Heart left ventricle (tissue), 16 donors: ENCODE measurements at places on chromosomes 6 and 20.

GRCh38 chr6:156593127-156593526 lies 184.1 kb upstream of the ARID1B start:
- H3K27ac ChIP-seq, result no peak overlapping the region
- no peaks in the 10 kb centered on the region for H3K27me3 ChIP-seq
- no peak overlapping the region for H3K4me3 ChIP-seq
- H3K4me1 ChIP-seq, result no peaks in the 10 kb centered on the region
- no peak for DNase-seq

- no peaks in the 10 kb centered on the region for H3K27me3 ChIP-seq
- H3K4me3 ChIP-seq, result no peak overlapping the region
- H3K27ac ChIP-seq, result no peak overlapping the region
- no peaks in the 10 kb centered on the region for H3K4me1 ChIP-seq
Measured at GRCh38 chr20:43975096-43975768, 60.6 kb downstream of the TOX2 start.

DNA sequence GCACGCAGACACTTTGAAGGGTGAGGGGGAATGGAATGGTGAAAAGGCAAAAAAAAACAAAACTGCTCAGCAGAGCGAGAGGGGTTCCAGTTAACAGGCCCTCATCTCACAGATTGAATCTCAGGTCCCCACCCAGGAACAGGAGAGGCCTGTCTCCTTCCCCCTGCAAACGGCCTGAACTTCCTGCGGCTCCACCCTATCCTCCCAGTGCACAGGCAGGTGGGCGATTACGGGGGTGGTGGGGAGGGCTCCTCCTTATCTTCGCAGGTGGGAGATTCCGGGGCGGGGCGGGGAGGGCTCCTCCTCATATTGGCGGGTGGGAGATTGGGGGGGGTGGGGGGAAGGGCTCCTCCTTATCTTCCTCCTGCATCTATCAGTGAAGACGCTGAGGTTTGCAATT lies 129.0 kb downstream of the SOX4 start:
- no peaks in the 10 kb centered on the region for H3K36me3 ChIP-seq
- H3K27ac ChIP-seq, result no peak overlapping the region
- no peak overlapping the region for H3K4me3 ChIP-seq
- H3K4me1 ChIP-seq, result no peaks in the 10 kb centered on the region
- no peak for DNase-seq

DNA sequence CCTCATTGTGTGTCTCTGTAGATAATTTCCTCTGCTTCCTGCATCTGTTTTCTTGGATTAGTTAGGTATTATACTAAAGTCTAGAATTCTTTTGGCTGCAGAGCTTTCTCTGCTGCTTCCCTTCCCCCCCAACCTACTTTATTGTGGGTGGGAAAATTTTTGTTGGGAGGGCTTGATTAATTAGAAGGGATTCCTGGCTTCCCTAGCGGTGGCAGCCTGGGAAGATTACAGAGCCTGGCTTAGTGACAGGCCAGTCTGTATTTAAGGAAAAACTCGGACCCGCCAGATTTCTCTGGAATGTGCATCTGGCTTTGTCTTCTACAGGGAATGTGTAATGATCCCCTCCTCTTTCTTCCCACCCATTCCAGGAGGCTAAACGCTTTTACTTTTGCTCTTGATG lies 31.2 kb downstream of the SLX4IP start:
- peak overlapping the region; percentile 45 for H3K27ac ChIP-seq
- no peaks in the 10 kb centered on the region for H3K27me3 ChIP-seq
- peak; percentile 52 for DNase-seq
- peaks cover 42% of the 10 kb centered on the region for H3K4me1 ChIP-seq

GRCh38 chr6:159815410-159815809 lies 15.3 kb downstream of the PNLDC1 start:
- no peak overlapping the region for H3K27ac ChIP-seq
- H3K4me1 ChIP-seq, result no peaks in the 10 kb centered on the region
- no peaks in the 10 kb centered on the region for H3K27me3 ChIP-seq
- no peaks in the 10 kb centered on the region for H3K36me3 ChIP-seq
- no peak for DNase-seq

DNA sequence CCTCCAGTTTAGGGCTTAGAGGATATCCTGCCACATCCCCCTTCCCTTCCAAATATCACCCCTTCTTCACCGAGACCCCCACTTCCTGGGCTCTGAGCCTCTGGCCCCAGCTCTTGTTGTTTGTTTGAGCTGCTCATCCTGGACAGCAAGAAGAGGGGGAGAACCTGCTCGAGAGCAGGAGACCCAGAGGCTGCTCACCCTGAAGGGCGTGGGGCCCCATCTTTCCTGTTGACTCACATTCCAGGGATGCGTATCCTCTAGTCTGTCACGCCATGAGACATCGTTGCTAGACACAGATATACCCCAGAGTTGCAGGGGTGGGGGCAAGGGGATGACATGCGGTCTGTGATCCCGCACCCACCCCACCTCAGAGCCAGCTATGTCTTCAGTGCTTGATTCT lies 5.7 kb upstream of the TNXB start:
- peak overlapping the region; percentile 95 for H3K27ac ChIP-seq
- DNase-seq, result no peak
- H3K27me3 ChIP-seq, result no peaks in the 10 kb centered on the region
- H3K4me1 ChIP-seq, result peaks cover 66% of the 10 kb centered on the region
- no peak overlapping the region for H3K4me3 ChIP-seq
- H3K36me3 ChIP-seq, result peaks cover 5% of the 10 kb centered on the region

- H3K4me1 ChIP-seq, result no peaks in the 10 kb centered on the region
- no peak overlapping the region for H3K4me3 ChIP-seq
- no peak overlapping the region for H3K27ac ChIP-seq
- H3K36me3 ChIP-seq, result no peaks in the 10 kb centered on the region
- DNase-seq, result no peak
- no peaks in the 10 kb centered on the region for H3K27me3 ChIP-seq
Measured at GRCh38 chr6:24953726-24954125, 18.0 kb upstream of the RIPOR2 start.

- no peaks in the 10 kb centered on the region for H3K36me3 ChIP-seq
- no peaks in the 10 kb centered on the region for H3K27me3 ChIP-seq
- H3K27ac ChIP-seq, result no peak overlapping the region
- H3K4me3 ChIP-seq, result no peak overlapping the region
- DNase-seq, result no peak
- H3K4me1 ChIP-seq, result peaks cover 43% of the 10 kb centered on the region
Measured at GRCh38 chr20:2879146-2879545, 5.9 kb downstream of the PTPRA start.

GRCh38 chr20:49759266-49759950 lies 45.7 kb upstream of the B4GALT5 start:
- H3K4me1 ChIP-seq, result peaks cover 5% of the 10 kb centered on the region
- no peaks in the 10 kb centered on the region for H3K36me3 ChIP-seq
- no peaks in the 10 kb centered on the region for H3K27me3 ChIP-seq
- no peak overlapping the region for H3K4me3 ChIP-seq

GRCh38 chr6:118523216-118523615 lies 24.9 kb upstream of the PLN start:
- H3K4me3 ChIP-seq, result no peak overlapping the region
- H3K27me3 ChIP-seq, result no peaks in the 10 kb centered on the region
- peaks cover 26% of the 10 kb centered on the region for H3K36me3 ChIP-seq
- peaks cover 20% of the 10 kb centered on the region for H3K4me1 ChIP-seq
- DNase-seq, result no peak

GRCh38 chr6:167574431-167575151 lies 249.7 kb downstream of the TTLL2 start:
- H3K27ac ChIP-seq, result no peak overlapping the region
- H3K4me1 ChIP-seq, result peaks cover 7% of the 10 kb centered on the region
- no peaks in the 10 kb centered on the region for H3K36me3 ChIP-seq
- H3K4me3 ChIP-seq, result no peak overlapping the region

GRCh38 chr20:25011261-25011660 lies 18.7 kb upstream of the APMAP start:
- H3K27ac ChIP-seq, result no peak overlapping the region
- no peak overlapping the region for H3K4me3 ChIP-seq
- H3K27me3 ChIP-seq, result no peaks in the 10 kb centered on the region
- peaks cover 98% of the 10 kb centered on the region for H3K36me3 ChIP-seq
- H3K4me1 ChIP-seq, result peaks cover 8% of the 10 kb centered on the region
- DNase-seq, result peak; percentile 2

- no peak overlapping the region for H3K4me3 ChIP-seq
- no peak for DNase-seq
- no peak overlapping the region for H3K27ac ChIP-seq
- H3K4me1 ChIP-seq, result no peaks in the 10 kb centered on the region
Measured at GRCh38 chr6:163370464-163371117, 43.9 kb upstream of the QKI start.

DNA sequence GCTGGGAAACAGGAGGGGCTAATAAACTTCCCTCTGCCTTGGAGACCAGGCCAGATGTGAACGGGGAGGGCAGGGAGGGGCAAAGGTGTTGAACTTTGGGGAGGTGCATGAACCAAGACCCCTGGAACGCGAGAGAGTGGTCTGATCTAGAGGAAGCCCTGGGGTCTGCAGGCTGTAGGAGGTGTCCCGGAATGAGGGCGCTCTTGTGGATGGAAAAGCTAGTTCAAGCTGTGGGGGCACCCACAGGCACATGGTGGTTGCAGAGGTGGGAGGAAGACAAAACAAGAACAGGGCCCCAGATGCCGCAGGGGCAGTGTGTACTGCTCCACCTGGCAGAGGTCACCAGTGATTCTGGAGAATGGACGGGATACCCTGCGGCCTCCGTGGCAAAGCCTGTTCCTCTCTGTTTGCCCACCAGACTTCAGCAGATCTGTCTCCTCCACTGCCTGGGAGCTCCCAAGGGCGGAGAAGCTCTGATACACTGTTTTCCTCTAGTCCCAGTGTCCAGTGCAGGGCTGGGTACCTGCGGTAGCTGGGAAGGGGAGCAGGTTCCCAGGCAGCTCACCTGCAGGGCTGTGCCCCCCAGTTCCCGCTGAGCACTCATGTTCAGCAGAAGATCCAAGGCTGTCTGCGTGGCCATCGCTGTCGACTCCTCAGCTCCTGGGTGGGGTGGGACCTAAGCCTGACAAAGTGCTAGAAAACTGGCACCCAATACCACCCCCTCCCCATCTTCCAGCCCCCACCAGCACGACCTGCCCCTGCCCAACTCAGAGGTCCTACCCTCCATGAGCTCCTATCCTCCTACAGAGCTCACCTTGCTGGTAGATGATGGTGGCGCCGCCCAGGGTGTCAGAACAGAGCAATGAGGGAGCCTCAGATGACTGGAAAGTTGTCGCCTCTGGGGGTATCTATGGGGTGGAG lies 14.7 kb downstream of the ZNF335 start:
- no peak overlapping the region for H3K4me3 ChIP-seq
- H3K36me3 ChIP-seq, result peaks cover 95% of the 10 kb centered on the region
- no peak for DNase-seq
- no peaks in the 10 kb centered on the region for H3K27me3 ChIP-seq

DNA sequence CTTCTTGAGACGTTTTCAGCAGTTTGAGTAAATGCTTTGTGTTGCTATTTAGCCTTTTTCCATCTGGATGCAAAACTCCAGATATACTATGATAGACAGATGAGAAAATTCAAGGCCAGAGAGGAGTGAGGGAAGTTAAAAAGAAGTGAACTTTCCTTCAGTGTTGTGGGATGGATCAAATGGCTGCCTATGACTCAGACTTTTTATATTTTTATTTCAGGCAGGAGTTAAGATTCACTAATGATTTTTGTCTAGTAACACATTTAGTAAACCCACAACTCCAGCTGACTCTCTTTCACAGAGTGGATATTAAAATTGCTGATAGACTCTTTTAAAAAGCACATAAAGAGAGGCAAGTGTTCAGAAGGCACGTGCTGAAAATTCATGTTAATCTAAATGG lies 23.2 kb upstream of the PTCHD4 start:
- no peak for DNase-seq
- H3K4me1 ChIP-seq, result no peaks in the 10 kb centered on the region
- no peak overlapping the region for H3K4me3 ChIP-seq
- H3K27ac ChIP-seq, result no peak overlapping the region

GRCh38 chr6:13013681-13014503 lies 297.3 kb downstream of the PHACTR1 start:
- DNase-seq, result no peak
- H3K4me3 ChIP-seq, result peak overlapping the region; percentile 68
- no peaks in the 10 kb centered on the region for H3K27me3 ChIP-seq

DNA sequence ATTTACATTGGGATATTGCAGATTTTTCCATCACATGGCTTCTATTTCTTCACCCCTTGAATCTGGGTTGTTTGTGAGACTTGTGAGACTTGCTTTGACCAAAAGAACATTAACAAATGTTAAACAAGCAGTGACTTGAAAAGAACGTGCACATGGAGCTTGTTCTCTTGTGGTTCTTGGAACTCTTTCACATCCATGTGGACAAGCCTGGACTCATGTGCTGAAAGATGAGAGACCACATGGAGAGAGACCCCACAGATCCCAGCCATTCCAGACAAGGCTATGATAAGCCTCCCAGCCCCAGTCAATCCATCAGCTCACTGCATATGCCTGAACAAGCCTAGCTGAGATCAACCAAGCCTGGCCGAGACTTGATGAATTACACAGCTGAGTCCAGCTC lies 1365.7 kb upstream of the GJE1 start:
- no peaks in the 10 kb centered on the region for H3K36me3 ChIP-seq
- no peaks in the 10 kb centered on the region for H3K4me1 ChIP-seq
- H3K27ac ChIP-seq, result no peak overlapping the region
- H3K4me3 ChIP-seq, result no peak overlapping the region
- no peak for DNase-seq
